GM04503 (cell line): ENCODE measurements at places on chromosomes 6 and 20.

GRCh38 chr20:23629017-23629541, 8.7 kb downstream of the CST3 start:
- no peak for DNase-seq

DNA sequence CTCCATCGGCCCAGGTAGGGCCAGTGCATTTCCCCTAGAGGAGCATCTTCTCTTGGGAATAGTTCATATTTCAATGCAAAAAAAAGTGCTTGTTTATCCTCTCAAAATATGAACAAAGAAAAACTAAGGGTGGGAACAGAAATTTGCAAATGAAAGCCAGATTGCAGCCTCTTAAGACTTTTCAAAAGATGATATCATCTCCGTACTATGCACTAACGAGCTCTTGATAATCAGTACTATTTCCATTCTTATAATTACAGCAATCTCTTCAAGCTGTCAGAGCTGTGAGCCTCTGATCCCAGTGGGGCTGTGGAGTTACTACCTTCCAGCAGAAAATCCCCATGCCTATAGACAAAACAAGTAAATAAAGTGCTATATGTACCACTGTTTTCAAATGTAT, 77.1 kb downstream of the SOD2 start:
- no peak for DNase-seq

DNA sequence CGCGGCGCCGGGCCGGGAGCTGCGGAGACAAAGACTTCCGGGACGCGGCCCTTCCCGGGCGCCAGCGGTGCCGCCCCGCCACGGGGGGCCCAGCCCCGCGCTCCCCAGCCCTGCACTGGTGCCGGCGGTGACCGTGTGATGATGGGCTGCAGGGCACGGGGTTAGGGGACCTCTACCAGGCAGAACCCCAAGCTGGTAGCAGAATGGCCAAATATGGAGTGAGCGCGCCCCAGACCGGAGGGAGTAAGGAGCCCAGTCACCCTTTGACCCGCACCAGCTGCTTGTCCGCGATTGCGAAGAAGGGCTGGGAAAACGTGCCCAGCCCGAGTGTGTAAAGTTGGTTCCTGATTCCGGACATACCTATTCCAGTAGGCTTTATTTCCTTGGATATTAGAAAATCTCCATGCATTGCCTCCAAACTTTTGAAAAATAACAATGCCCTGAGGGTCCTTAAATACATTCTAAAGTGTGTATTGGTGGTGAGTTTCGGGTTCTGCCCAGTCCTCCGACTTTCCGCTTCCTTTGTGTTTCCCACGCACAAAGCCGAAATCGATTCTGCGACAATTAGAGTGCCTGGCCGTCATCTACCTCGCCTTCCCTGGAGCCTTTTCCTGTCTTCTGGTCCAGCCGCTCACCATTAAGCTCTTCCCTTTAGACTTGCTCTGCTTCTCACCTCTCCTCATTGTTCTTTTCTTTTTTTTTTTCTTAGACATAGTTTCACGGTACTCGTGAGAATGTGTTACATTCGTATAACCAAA, 1.1 kb downstream of the ABRACL start:
- DNase-seq: no peak

DNA sequence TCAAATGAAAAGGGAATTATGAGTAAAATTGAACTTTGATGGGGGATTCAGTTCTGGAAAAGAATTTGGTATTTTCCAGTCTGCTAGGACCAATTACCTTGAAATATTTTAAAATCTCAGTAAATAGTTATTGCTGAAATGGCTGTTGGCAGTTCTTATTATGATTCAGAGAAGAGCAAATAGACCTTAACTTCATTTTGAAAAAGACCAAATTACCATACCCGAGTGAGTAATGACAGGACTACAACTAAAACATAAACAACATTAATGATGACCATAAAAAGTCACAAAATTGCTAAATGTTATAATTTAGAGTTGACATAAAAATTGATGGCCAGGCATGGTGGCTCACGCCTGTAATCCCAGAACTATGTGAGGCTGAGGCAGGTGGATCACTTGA, 21.7 kb downstream of the TRIM38 start:
- DNase-seq: no peak

DNA sequence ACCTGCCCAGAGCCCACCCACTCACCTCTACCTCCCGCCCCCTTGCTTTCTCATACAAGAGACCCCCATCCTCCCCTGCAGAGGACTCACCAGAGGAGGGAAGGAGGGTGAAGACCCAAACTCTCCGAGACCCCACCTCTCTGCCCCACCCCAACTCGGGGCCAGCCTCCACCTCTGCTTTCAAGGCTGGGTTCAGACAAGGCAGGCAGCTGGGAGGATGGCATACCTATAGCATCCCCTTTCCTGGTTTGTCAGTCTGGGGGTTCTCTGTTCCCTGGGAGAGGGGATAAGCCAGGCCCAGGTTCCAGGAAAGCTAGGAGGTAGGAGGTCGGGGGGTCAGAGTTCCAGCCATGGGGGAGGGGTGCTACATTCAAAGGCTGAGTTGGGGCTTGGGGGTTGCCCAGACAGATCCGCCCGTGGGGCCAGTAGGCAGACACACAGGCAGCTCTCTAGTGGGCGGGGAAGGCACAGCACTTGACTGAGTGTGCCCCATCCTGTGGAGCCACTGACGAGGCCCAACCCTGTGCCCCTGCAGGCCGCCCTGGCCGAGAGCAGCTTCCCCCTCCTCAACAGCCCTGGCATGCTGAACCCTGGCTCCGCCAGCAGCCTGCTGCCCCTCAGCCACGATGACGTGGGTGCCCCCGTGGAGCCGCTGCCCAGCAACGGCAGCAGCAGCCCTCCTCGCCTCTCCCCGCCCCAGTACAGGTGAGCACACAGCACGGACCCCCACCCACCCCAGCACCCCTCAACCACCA, 40.8 kb upstream of the MDFI start:
- DNase-seq: no peak

DNA sequence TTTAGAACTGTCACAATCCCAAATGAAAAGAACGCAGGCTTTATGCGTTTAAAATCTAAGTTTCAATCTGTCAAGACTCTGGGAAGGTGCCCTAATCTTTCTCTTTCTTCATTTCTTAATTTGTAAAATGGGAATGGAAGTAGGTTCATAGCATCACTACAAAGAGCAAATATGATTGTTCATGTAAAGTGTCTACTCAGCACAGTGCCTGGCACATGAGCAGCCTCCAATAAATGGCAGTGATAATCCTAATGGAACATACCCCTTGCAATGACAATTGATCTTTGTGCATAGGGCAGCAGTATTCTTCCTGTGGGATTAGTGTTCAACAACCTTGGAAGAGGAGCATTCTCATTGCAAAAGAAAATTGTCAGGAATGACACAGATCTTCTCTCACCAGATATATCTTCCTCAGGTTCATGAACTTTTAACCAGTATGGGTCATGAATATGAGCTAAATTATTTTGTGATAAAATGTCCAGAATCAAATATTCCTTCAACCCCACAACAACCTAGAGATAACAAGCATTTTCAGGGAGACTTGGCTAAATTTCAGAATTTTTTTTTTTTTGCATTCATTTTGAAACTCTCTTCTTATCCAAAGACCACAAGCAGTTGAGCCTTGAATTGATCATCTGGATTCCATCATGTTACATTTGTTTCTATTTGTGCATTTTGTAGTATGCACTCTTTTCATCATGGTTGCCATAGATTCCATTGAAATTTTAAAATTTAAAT, 149.1 kb downstream of the TBX18 start:
- DNase-seq: no peak

DNA sequence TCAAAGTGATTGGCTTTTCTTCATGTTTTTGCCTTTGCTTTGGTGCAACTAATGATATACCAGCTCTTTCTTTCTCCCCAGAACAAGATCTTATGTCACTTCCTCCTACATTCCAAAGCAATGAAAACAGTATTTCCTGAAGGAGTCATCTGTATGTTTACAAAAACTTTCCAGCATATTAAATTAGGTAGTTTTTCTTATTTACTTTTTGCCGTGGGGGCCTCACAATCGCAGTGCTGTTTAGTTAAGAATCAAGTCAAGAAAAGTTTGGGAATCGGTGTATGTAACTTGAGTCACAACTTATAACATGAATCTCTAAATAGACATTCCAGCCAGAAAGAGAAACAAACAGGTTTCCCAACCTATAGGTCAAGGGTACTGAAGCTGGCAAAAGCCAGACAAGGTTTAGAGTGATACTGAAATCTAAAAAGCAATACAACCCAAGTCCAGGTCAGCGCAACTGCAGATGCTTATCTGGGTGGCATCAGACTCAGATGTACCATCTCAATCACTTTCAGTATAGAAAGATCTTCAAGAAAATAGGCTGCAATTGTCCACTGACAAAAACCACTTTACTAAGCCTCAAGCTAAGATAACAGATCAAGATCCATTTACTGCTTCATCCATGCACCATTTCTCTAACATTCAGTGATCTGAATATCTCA, 63.6 kb downstream of the IPCEF1 start:
- peak; percentile 22 for DNase-seq

DNA sequence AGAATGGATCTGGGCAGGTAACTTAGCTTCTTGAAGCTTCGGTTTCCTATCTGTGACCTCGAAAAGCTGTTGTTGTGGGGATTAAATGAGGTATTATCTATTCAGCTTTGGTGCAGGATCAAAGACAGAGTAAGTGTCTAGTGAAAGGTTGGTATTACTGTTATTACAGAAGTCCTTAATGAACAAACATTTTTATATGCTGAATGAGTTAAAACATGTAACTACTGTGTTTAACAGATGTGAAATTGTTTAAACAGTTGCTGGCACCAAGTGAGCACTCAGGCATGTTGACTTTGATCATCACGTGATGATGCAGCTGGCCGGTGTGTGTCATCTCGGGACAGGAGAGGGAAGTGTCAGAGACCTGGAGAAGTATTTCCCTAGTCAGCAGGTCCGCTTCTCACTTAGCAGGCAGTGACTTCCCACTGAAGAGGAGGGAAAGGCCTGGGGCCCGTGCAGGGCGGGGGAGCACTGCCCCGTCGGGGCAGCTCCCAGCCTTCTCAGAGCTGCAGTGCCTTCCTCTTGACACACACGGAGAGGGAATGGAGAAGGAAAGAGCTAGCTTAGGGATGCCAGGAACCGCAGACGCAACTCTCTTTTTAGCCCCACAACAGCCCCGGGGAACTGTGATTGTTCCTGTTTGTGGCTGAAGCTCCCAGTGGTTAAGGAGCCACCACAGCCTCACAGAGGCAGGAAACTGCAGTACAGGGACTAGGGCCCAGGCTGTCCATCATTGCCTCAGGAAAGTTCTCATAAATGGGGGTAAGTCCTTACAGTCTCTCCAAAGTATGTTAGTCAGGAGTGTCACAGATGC, 18.0 kb downstream of the TUBB2A start:
- DNase-seq: no peak

GRCh38 chr6:99789767-99790166, 183.1 kb downstream of the PRDM13 start:
- no peak for DNase-seq

DNA sequence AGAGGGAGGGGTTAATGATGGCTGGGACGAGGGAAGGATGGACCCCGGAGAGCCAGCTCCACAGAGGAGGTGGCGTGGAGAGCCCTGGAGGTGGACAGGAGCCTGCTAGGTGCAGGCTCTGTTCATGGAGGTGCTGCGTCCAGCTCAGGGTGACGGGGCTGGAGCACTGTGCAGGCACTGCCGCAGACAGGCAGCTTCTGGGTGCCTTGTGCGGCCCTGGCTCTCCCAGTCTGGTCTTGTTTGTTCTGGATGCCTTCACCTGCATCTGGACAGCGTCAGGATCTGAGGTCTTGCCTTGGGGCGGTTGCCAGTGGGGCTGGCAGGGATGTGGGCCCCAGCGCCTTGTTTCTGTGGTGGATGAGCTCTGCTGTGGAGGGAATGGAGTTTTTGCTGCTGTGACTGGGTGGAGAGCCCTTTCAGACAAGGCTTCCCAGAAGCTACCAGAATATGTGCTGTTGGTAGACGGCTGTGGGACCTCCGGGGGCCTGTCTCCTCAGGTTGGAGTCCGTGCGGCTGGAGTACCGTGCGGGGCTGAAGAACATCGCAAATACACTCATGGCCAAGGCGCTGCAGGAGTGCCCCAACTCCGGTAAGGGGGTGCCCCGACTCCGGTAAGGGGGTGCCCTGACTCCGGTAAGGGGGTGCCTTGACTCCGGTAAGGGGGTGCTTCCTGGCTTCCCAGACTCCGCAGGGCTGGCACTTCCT, 7.8 kb upstream of the C20orf204 start:
- no peak for DNase-seq

GRCh38 chr6:138088326-138088762, 18.9 kb downstream of the PERP start:
- DNase-seq: peak; percentile 68

GRCh38 chr20:63775096-63775978, 35.8 kb downstream of the SLC2A4RG start:
- DNase-seq: no peak

DNA sequence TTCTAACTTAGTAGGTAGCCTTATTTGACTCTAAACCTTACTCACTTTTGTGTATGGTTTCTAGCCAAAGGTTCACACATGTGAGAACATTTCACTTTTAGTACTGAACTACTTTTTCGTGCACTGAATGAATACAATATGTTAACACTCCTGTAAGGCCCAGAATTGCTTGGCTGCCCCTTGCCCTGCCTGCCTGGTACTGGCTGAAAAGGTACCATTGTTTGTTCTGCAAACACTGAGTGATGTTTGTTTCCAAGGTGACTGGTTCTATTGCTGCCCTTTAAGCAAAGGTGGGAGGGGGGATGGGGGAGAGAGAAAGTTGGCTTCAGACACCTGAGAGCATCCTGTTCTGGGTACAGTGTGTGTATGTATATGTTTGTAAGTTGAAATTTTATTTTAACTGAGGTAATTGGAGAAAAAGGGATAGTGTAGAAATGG, 31.2 kb downstream of the RREB1 start:
- DNase-seq: no peak

DNA sequence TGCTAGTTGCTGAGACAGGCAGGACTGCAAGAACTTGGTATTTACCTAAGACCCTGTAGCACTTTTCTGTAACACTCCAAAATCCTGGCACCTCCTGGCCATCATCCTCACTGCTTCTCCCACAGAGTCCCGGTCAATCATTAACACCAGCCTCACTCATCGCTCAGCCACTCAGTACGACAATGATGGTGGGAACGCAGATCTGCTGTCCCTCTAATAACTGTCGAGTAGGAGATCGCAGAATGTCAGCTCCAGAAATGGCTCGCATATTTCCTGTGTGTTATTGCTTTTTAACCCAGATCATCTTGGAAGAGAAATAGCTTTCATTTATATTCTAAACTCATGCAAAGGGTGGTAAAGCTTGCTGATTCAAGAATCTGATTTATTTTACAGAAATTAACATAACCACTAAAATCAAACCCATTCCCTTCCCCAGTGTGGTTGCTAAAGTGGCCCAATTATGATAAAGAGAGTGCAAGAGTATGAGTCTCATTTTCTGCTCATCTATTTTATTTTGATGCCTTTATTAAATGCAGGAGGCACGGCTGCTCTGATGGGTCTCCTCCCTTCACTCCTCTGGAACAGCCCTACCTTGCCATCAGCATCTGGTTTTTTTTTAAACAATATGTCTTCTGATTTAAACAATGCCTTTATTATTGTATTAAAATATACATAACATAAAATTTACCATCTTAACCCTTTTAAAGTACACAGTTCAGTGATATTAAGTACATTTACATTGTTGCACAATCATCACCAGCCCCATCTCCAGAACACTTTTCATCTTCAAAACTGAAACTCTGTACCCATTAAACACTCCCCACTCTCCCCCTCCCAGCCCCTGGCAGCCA, 28.3 kb upstream of the GGTLC1 start:
- no peak for DNase-seq

GRCh38 chr6:19210849-19211590, 626.1 kb upstream of the ID4 start:
- no peak for DNase-seq
